Activated CD4-positive, alpha-beta T cell treated with anti-CD3 and anti-CD28 coated beads, Interleukin-2, amount 50 U/mL, for 1 hour (primary cell): ENCODE measurements at places on chromosomes 7 and 10.
A peak's percentile ranks its signal among the peaks of the same experiment; 100 is the strongest.

- DNase-seq: peak; percentile 55
These were observed 300.4 kb upstream of the NFE2L3 start for GRCh38 chr7:25851332-25852210.

DNA sequence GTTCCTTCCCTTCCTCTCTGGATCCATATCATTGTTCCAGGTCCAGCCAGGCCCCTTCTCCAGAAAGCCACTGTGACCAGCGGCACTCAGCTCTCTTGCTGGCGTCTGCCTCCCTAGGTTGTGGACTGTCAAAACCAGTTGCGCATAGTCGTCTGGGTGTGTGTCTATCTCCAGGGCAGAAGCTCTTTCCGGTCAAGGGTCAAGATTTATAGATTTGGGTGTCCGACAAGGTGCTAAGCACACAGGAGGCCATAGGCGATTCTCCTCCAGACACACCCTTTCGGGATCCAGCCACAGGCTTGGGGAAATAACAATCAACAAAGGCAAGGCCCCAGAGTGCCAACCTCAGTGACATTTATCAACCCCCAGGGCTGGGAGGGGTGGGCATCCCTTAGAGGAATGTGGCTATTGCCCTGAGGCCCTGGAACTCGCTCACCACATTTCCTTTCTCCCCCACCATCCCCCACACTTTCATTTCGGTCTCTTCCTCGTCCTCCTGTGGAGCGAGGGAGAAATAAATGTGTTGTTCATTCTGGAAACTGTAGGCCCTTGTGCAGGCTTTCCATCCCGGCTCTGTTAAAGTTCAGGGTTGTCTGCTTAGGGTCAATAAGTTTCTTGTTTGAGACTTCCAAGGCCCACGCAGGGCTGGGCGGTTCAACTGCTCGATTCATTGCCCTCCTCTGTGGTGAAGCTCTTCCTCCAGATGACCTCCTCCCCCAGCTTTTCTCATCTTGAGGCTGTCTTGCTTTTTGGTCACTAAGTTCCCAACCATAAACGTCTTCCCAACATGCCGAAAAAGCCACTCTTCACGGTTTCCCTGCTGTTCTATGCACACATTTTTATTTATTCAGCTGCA, 57.9 kb downstream of the AFAP1L2 start:
- no peak for DNase-seq

DNA sequence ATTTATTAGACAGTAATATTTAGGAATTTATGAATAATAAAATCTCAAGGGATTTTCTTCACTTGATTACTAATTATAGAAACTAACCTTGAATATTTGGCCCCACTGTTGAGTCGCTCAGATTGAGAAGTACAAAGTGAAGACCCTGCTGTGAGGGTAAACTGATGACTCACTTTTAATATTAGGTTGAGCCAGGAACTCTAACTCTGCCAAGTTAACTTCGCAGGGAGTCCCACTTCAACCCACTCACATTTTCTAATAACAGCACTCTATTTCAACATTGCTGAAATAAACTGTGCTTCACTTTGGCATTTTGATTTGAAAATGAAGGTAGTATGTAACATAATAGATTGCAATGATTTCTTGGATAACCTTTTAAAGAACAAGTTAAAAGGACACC, 200.7 kb downstream of the POLR1F start:
- DNase-seq: no peak

DNA sequence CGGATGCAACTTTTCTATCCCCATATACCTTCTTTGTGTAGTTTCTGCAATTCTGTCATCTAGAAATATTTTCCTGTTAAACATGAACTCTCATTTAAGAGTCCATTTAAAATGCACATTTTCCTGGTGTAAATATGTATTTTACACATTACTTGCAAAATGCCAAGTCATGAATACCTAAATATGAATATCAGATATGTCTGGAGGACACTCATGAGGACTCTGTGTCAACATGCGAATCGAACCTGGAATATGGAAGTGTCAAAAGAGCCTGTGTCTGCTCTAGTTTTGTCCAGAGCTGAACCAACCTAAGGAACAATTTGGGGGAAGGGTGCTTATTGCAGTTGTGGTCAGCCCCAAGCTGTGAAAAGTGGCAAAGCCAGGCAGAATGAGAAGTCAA, 163.7 kb upstream of the CELF2 start:
- no peak for DNase-seq

DNA sequence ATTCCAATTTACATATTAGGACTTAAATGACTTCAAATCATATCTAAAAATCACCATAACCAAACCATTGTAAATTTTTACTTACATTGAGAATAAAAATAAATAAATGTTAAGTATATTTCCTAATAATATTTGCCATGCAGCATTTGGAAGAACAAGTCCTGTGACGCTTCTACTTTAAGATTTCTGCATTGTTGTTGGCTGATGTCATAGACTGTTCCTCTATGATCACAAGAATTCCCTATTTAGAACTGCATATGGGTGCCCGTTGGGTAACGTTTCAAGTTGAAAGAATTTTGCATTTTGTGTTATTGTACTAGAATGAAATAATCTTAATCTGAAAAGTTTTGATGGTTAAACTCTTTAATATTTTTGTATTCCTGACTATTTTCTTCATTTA, 5.1 kb upstream of the ITGB1 start:
- no peak for DNase-seq

- no peak for DNase-seq
These were observed 60.2 kb downstream of the VCL start for GRCh38 chr10:74058071-74058470.

DNA sequence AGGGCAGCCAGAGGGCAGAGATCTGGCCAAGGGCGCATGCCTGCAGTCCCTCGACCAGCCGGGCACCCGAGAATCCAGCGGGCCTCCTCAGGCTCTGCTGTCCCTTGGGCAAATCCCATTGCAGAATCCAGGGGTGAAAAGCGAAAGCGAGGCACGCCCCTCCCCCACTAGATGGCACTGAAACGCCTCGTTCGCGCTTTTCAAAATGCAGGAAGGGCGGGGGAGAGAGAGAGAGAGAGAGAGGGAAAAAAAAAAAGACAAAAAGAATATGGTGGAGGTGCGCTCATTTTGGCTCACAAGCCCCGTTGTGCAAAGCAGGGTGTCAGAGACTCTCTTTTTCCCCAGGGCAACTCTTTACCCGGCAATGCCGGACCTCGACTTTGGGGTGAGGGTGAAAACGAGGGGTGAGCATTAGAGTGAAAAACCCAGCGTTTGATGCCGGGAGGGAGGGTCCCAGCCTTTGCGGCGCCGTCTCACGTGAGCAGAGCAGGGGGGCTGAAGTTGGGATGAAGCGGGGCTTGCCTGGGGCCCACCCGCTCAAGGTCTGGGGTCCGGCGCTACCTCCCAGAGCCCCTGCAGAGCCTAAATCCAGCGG, 2.5 kb upstream of the TMEM178B start:
- peak; percentile 41 for DNase-seq

DNA sequence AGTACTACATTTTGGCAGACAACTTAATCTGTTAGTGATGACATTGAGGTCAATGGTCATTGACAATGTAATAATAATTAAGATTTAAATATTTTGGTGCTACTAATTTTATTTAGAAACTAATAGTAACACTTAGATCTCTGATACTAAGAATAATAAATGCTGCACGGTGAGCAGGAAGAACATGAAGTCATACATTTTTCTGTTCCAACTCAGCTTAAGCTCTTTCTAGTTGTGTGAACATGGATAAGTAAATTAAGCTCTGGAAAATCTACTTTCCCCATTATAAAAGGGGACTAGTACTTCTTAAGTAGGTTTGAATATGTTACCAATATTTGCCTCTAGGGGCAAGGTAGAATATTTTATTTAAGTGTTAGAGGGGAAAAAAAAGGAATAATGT, 65.9 kb upstream of the MEOX2 start:
- DNase-seq: no peak

- no peak for DNase-seq
These were observed 467.0 kb upstream of the PODXL start for GRCh38 chr7:132023466-132023865.

DNA sequence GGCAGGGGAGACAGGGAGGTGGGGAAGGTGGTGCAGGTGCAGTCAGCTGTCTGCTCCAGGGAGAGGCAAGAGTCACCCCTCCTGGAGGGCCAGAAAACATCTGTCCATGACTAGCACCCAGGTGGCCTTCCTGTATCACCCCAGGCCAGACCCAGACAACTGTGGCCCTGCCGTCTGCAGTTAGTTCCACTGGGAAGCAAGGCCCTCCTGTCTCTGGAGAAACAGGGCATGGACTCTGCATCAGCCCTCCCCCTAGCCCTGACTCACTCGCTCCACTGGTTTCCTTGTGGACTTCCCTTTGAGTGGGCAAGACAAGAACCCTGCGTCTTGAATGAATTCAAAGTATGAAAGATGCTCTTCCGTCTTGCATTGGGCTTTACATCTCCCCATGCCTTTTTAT, 12.6 kb downstream of the TBATA start:
- no peak for DNase-seq

DNA sequence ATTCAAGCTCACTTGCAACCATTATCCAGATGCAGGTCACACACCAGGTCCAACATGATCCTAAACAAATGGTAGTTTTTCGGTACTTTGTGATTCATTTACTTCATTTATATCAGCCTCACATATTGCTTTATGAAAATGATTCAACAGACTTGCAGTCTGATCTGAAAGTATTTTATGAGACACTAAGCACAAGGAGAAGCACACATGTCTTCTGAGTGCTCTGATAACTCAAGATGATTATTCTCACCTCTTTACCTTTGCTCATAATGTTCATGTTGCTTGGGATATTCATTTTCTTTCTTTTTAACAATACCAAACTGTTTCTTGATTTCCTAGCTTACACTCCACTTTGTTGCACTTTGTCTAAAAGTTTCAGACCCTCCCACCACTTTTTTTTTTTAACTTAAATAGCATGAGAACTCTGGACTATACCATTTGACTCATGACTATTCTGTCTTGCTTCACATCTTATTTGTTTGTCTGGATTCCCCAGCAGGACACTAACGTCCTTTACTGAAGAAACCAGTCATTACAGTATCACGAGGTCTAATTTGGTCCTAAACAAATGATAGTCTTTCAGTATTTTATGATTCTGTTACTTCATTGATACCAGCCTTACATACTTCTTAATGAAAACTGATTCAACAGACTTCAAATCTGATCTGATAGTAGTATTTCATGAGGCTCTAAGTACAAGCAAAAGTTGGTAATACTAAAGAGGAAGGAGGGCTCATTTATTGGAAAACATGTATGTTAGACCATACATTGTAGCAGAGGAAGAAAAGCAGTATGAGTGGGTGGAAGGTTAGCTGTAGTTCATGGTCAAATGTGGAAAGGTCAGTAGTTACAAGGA, 171.8 kb upstream of the AHR start:
- no peak for DNase-seq

- no peak for DNase-seq
These were observed 148.7 kb upstream of the GPR26 start for GRCh38 chr10:123517426-123517825.

- no peak for DNase-seq
These were observed 48.4 kb upstream of the GNA12 start for GRCh38 chr7:2892549-2892948.

DNA sequence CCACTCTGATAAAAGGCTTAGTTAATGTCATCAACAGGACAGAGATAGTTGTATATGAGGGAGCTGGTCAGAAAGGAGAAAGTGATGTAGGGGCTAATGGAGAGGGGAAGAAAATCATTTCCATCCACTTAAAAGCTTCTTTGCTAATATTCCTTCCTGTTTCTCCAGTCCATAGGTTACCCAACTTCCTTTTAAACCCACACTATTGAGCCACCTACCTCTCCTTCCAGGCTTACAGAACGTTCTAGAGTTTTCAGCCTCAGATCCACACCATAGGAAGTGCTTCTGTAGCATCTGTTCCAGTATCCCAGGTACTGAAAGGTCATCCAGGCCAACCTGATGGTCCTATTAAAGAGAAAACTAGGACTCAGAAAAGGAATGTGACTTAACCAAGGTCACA, 28.2 kb downstream of the STRIP2 start:
- no peak for DNase-seq

DNA sequence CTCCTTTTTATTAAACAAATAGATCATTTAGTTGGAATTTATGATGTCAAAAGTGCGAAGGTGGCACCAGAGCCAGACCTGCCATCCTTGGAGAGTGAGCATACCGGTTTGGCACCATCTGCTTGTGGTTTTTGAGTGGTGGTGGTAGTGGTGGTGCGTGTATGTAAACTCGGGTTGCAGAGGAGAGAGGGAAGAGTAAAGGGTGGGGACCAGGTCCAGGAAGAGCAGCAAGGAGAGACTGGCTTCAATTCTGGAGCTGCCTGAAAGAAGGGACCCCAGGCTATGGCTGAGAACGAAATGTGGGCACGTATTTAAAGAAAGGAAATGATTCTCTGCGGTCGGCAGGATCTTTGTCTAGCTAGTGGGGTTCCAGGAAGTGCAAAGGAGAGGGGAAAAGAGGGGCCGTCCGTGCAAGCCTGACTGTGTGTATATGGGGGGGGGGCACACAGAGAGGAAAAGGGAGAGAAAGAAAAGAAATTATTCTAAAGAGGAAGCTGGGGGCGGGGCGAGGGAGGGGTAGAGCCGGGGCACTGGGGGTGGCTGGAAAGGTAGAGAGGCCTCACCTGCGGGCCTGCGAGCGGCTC, 448 bp upstream of the GOLGA7B start:
- DNase-seq: no peak

DNA sequence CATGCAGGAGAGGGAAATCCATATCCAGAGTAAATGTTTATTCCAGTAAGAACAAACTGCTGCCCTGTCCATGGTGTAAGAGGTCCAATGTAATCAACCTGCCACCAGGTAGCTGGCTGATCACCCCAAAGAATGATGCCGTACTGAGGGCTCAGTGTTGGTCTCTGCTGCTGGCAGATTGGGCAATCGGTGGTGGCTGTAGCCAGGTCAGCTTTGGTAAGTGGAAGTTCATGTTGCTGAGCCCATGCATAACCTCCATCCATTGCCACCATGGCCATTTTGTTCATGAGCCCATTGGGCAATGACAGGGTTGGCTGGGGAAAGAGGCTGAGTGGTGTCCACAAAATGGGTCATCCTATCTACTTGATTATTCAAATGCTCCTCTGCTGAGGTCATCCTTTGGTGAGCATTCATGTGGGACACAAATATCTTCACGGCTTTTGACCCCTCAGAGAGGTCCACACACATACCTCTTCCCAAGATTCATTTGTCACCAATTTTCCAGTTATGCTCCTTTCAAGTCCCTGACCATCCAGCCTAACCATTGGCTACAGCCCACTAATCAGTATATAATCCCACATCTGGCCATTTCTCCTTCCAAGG, 23.3 kb upstream of the PAPSS2 start:
- DNase-seq: no peak
